ENCODE measurements at places on chromosomes 5 and 9.

DNA sequence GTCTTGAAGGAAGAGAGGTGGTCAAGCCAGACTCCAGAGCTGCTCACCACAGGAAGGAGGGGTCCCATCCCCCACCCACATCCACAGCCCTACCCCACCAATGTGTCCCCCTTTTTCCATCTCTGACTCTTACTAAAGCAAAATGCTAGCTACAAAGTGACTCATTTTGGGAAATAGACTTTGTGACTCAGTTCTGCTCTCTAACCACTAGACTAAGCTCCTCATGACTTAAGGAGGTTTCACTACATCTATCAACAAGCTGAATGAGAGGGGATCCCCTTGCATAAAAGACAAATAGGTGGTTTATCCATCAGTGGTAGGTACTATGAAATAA, 35.1 kb upstream of the ADRB2 start:
- no peak for DNase-seq

- DNase-seq = no peak
Observed at GRCh38 chr5:83518319-83519061, 46.9 kb downstream of the VCAN start.

- no peak for DNase-seq
Observed at GRCh38 chr9:27768781-27769180, 195.5 kb upstream of the C9orf72 start.

DNA sequence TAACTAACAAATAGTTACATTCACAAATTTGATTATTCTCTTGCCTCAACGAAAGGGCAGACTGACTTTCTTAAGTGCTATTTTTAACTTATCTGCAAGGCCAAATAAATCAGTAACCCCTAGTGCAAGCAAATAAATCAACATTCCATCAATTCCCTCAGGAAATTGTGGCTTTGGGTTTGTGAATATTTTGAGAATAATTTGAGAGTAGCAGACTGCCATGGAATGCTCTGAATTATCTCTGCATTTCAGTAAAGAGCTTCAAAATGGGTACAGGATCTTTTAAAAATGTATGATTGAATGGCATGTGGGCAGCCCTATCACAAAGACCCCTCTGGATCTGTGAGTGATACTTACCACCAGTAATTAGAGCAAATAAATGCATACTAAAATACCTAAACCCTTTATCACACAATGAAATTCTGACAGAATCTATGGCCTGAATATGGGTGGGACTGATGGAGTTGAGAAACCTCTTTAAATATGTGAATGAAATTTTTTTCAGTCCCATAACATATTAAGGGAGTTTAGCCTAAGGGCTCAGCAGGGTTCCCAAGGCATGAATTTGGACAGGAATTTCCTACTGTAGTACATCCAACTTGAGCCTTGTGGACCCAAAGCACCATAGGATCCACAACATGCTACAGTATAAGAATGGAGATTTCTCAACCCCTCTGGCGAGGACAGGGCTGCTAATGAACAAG, 92.5 kb upstream of the ITGA2 start:
- no peak for DNase-seq

DNA sequence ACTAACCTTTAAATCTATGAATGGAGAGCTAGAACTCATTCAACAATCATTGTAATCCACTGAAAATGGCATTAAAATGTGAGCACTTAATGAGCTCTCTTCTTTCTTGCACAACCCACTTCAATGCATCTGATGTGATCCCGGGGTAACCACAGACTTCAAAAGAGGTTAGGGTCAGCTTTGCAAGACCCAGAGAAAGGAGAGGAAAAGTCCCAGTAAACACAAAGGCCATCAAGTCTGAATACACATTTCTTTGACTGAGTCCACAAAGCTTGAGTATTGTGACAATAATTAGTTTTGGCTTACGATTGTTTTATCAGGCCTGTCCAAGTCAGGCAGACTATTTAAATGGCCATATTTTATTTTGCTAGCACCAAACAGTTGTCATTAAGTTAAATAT, 148.8 kb upstream of the ZNF608 start:
- no peak for DNase-seq

- no peak for DNase-seq
Observed at GRCh38 chr9:3035579-3036332, 191.9 kb upstream of the PUM3 start.

GRCh38 chr5:110323357-110323756, 403.1 kb downstream of the TMEM232 start:
- DNase-seq = no peak

DNA sequence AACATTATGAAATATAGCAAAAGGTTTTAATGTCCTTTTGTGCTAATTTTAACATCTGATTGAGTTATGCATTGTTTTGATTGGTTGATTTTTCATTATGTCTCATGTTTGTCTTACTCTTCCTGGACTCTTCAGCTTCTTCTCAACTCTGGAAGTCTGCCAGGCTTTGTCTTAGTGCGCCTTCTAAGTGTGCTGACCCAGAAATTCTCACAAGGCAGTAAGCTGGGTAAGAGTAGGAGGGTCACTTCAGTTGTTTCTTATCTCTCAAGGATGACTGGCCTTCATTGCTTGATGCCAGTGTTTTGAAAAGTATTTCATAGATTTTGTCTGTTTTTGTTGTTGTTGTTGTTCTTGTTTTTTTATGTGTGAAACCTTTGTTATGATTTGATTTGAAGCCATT, 59.2 kb downstream of the RIC1 start:
- no peak for DNase-seq

GRCh38 chr5:155983954-155984353, 343.0 kb upstream of the SGCD start:
- no peak for DNase-seq

DNA sequence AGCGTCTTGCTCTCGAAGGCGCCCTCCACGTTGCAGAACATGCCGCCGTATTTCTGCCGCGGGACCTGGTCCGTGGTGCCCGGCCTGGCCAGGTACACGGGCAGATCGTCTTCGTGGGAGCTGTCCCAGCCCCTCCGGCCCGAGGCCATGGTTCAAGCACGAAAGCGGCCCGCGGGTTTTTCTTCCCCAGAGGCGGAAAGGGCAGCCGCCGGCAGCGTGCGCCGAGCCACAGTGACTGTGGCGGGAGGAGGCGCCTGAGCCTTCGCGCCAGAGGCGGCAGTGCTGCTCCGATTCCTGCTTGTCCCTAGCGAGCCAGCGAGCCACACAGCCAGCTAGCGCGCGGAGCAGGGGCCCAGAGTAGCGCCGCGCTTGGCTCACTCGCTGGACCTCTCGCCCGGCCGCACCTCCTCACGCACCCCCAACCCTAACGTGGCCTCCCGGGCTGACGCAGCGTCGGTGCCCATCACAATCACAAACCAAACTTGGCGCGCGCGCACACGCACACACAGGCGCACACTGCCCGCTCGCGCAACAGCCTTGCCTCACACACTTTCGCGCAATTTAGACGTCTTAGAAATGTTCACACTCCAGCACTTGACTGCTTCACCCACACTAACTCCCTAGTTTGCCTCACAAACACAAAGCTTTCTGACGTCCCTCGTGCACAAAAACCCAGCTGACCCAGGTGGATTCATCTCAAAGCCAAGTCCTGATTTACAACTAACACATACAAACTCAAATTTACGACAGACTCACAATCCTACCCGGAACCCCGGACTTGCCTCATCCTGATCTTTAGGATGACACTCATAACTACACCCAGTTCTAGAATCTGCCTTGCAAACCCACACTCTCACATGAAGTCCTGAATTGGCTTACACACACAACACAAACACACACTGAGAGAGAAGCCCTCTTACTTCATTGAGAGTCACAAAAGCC, at the start of gene DPYSL3:
DPYSL3 (minus strand) TSS at position 359 of the 942 bp plus-strand sequence; CDS start at position 149, 210 bp downstream.
- DNase-seq = no peak

DNA sequence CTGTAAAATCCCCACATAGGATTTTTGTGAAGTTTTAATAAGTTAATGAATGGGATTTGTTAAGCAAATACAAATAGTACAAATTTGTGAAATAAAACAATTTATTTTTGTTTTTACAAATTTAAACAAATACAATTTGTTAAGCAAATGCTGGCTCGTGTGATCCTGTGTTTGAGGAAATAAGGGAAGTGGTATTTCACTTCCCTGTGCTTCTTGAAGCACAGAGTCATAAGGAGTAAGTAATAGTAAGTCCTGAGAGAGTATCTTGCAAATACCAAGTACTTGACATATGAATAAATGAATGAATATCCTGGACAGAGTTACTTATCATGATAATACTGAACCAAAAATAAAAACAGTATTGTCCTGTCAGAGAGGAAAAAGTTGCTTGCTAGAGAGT, 9.1 kb downstream of the SMIM3 start:
- no peak for DNase-seq

GRCh38 chr9:14221119-14221518, 92.8 kb downstream of the NFIB start:
- DNase-seq = no peak

DNA sequence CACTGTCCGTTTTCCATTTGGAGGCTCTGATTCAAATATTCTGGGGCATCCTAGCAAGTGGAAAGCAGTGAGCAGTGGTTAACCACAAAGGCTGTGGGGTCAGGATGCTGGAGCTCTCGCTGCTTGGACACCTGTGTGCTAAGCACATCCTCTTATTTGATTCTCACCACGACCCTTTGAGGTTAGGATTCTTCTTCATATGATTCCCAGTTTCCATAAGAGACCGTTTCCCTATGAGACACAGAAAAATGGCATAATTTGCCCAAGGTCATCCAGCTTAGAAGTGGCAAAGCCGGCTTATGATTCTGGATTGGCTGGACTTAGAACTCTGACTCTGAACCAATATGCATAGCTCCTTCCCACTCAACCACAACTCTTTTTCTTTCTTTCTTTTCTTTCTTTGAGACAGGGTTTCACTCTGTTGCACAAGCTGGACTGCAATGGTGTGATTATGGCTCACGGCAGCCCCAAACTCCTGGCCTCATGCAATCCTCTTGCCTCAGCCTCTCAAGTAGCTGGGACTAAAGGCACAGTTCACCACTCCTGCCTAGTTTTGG, 207.7 kb downstream of the TTLL11 start:
- DNase-seq = no peak
